ENCODE measurements at places on chromosomes 12 and 14.

- no peak for DNase-seq
Measured at GRCh38 chr12:92827836-92828431, 101.2 kb downstream of the EEA1 start.

DNA sequence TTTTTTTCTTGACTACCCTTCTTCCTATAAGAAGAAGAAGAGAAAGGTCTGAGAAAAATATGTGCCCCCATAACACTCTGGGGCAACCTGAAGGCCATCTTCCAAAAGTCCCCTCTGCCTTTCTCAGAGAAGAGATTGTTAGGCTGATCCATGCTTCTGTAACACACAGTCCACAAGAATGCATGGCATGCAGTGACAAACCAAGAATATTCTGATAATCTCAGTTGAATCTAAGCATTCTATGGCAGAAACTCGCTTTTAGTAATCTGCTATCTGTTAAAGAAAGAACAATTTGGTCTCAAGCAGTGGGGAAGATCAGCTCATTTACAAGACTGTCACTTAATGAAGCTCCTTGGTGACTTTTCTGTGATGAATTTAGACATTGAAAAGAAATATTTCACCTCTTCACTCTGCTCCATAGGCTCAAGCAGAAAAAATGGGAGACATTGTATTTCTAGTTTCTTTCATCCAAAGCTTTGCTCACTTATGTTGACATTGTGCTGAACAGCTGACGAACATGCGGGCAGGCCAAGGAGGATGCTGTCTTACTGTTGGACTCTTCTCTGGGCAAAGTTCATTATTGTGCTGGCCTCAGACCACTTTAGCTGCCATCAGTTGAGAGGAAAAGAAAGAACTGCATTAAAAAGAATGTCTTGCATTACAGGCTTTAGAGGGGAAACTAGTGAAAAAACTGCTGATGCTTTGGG is 957.1 kb downstream of the DIO2 start:
- no peak for DNase-seq

DNA sequence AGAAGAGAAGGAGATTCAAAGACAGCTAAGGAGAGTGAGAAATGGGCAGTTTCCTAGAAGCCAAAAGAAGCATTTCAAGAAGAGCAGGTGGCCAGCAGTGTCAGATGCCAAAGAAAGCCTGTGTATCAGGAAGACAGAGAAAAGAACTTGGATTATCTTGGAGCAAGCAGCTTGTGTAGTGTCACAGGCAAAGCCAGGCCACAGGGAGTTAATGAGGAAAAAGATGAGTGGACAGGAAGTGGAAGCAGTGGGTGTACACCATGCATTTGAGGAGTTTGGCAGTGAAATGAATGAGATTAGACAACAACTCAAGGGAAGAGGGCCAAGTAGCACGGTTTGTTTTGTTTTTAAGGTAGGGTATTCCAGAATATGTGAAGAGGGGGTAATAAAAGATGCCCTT is 5.6 kb upstream of the MYH7 start:
- no peak for DNase-seq

DNA sequence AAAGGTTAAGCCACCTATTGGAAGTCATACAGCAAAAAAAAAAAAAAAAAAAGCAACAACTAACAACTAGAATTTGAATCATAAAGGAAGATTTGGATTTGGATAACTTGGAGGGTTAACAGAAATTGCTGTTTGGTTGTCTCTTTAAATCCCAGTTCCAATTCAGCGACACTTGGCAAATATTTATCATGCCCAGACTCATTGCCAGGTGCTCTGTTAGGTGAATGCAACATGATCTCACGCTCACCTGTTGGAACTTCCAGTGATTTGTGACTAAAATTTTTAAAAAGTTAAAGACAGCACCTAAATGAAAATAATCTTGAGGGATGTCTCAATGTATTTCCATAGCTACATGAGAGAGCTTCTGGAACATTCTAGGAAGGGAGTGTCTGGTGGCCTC is 103.7 kb downstream of the TBX3 start:
- no peak for DNase-seq
